ENCODE measurements at places on chromosomes 16 and 17. TPM values are rescaled to one million over a fixed set of nuclear protein-coding genes. Genes with fewer than 3 reads are reported as not detected.

The HSD3B7 gene
- 8.4 TPM for total RNA-seq

The NDE1 gene
- total RNA-seq = 21.5 TPM

The HCRT gene
- total RNA-seq = 1.4 TPM

The CXCL16 gene
- total RNA-seq = 9.7 TPM

The GDPD3 gene
- total RNA-seq = 2.1 TPM

The ARL4D gene
- total RNA-seq = 79.6 TPM

The DHRS11 gene
- total RNA-seq = 5.7 TPM

The BAHCC1 gene
- total RNA-seq = 34.8 TPM

The CD300A gene
- 1.8 TPM for total RNA-seq

The TBX6 gene
- 0.66 TPM for total RNA-seq

The CDYL2 gene
- 8.1 TPM for total RNA-seq

The GSG1L gene
- total RNA-seq = 5.1 TPM

The BRCA1 gene
- total RNA-seq = 24.4 TPM

The CRYM gene
- total RNA-seq = 58.2 TPM

The OR4D1 gene
- not detected for total RNA-seq

The OR3A3 gene
- not detected for total RNA-seq

The RNF40 gene
- 148 TPM for total RNA-seq

The SLFN13 gene
- total RNA-seq = 2.7 TPM

All from camera-type eye (tissue), 1 donor.